Prostate gland (tissue), 2 donors: ENCODE measurements at places on chromosomes 6 and 20.

DNA sequence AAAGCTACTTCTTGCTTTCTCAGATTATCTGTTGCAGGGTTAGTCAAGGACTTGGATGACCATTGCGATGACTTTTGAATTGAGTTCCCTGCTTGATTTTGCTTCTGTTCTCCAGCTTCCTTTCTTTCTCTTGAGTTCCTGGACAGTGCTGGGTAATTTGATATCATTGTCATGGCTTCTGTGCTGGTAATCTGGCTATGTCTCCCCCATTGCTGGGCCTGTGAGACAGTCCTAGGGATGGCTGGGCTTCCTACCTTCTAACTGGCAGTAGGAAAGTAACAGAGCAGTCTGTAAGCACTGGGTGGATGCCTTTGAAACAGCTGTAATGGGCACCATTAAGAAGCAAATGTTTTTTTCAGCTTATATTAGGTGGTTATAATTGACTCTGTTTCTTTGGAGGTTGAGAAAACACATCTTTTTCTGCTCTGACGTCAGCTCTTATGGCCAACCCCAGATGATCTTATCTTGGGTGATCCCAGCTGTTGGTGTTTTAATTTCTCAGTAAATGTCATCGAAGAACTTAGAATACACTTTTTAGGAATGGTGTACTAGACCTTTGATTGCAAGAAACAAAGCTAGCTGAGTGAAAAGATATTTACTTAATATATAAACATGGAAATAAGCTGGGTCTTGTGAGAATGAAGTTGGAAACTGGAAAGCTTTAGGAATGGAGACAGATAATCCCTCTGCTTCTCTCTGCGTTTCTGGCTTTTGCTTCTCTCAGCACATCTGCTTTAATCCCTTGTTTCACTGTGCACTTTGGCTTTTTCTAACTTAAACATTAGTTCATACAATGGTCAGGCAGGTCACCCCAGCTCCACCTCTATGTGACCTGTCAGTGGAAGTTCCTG, 195.0 kb upstream of the MAN1A1 start:
- DNase-seq = no peak

DNA sequence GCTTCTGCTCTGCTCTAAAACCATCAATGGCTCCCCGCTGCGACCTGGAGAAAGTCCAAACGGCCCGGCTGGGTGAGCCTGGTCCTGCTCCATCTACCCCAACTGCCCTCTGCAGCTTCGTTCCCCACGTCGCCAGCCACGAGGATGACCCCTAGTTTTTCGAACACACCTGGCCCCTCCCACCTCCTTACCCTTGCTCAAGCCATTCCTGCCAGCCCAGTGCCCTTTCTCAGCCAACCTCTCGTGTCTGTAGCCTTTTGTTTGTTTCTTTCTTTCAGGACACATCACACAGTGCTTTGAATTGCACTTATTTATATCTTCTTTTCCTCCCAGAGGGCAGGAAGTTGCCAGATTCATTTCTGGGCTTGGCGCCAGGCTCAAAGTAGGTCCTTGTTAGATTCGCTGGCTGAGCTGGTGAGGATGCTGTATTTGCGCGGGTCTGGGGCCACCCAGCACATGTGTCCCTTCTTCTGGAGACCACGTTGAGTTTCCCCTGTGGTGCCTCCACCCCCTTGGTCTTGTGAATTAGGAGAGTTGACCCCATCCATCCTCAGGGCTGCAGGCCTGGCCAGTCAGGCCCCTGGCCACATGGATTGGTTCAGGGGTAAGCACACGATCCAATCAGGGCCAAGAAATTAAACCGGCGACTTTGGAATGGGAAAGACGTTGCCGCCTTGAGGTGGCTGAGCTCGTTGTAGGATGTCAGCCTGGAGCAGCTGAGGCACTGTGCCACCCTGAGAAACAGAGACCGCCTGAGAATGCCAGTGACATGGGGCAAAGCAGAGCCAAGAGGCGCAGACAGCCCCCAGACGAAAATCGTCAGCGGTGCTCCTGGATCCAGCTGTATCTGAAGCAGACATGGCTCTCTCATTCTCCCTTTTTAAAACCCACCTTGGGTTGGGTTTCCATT, 156.0 kb downstream of the CEBPB start:
- no peaks in the 10 kb centered on the region for H3K36me3 ChIP-seq
- DNase-seq = peak; percentile 84
- peaks cover 10% of the 10 kb centered on the region for H3K4me1 ChIP-seq
- no peaks in the 10 kb centered on the region for H3K27me3 ChIP-seq
- H3K27ac ChIP-seq = peak overlapping the region; percentile 75

GRCh38 chr20:57658447-57658832, 38.2 kb upstream of the ZBP1 start:
- H3K27ac ChIP-seq = peak overlapping the region; percentile 60
- peaks cover 28% of the 10 kb centered on the region for H3K4me1 ChIP-seq
- DNase-seq = no peak

GRCh38 chr6:3005077-3005476, 5.4 kb downstream of the NQO2 start:
- H3K27ac ChIP-seq = no peak overlapping the region
- no peaks in the 10 kb centered on the region for H3K36me3 ChIP-seq
- no peak overlapping the region for H3K4me3 ChIP-seq
- no peaks in the 10 kb centered on the region for H3K4me1 ChIP-seq
- no peak for DNase-seq
- no peaks in the 10 kb centered on the region for H3K27me3 ChIP-seq
